HEK293T (cell line): ENCODE measurements at places on chromosomes 3 and 15.

- no peak for DNase-seq
Observed at GRCh38 chr3:111872979-111873378, 13.9 kb downstream of the PHLDB2 start.

GRCh38 chr3:179558742-179559364 is 3.9 kb upstream of the ACTL6A start:
- DNase-seq, result peak; percentile 48

- peak; percentile 86 for DNase-seq
Observed at GRCh38 chr3:126083913-126084767, at the start of gene SLC41A3. Gene SLC41A3, minus strand, starts transcription at chr3:126084124. Its CDS starts 15,905 bp downstream, at chr3:126068219.

- DNase-seq, result no peak
Observed at GRCh38 chr3:16174026-16174355, 489 bp upstream of the GALNT15 start.

GRCh38 chr3:263393-263792 is 66.8 kb downstream of the CHL1 start:
- no peak for DNase-seq

GRCh38 chr3:66405701-66406091 is 95.1 kb downstream of the LRIG1 start:
- no peak for DNase-seq

- no peak for DNase-seq
Observed at GRCh38 chr3:10002951-10003350, 16.3 kb upstream of the EMC3 start.

DNA sequence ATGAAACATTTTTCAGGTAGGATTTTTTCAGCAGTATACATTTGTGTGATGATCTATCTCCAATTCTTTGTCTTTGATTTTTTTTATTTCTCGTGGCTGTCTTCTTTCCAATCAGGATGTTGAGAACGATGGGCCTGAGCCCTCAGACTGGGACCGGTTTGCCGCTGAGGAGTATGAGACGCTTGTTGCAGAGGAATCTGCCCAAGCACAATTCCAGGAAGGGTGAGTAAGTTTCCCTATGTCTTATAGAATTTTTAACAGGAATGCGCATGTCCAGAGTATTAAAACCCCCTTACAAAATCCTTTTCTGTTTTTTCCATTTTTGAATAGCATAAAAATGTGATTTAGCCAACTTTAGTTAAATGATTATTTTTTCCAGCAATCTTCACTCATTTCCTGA is 90.0 kb downstream of the MSL2 start:
- DNase-seq, result no peak

DNA sequence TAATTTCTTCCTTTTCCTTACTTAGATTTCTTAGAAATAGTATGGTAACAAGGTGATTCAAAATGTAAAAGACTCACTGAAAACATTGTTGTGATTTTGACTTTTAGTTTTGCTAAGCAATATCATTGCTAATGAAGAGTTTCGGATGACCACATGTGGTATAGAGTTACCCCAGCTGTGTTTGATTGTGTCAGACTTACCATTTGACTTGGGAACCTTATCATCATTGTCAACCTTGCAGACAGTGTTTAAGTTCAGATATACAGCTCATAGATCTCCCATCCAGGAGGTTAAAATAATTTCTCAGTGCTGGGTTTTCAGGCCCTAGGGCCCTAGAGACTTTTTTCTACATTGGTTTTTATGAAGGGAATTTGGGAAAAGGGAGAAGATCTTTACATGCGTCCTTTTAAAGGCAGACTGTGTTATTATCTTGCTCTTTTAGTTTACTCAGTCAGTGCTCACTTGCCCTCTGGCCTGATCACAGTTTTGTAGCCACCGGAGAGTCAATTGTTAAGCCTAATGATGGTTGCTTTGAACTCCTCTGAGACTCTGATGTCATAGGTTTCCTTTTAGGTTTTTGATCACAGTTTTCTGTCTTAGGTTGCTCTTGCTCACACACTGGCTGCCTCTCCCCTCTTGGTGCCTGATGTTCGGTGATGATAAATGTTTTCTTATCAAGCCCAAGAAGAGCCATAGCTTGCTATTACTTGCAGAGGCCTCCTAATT is 133.5 kb upstream of the ZPLD1 start:
- DNase-seq, result no peak

- DNase-seq, result no peak
Observed at GRCh38 chr3:122926322-122926721, 101.2 kb downstream of the SEMA5B start.
